ENCODE measurements at places on chromosomes 1 and 21.

DNA sequence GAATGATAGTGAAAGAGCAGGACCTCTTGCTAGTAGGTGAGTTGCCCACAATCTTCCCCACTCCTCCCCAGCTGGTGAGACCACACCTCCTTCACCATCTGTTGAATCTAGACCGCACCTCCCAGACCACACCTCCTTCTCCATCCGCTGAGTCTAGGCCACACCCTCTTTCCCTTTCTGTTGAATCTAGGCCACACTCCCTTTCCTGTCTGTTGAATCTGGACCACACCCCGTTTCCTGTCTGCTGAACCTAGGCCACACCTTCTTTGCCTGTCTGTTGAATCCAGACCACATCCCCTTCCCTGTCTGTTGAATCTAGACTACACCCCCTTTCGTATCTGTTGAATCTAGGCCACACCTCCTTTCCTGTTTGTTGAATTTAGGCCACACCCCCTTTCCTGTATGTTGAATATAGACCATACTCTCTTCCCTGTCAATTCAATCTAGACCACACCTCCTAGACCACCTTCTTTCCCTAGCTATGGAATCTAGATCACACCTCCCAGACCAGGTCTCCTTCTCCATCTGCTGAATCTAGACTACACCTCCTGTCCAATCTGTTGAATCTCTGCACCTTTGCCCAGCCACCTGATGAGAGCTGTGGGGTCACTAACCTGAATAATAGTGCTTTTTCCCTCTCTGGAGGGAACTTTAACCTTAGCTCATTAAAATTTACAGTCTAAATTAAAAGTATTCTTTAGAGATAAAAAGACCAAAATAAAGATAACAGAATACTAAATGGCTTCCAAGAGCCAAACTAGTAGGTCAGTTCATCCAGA lies 116.3 kb downstream of the DAB1 start:
- no peak for DNase-seq

- DNase-seq: no peak
Measured at GRCh38 chr1:202967684-202968281, 726 bp upstream of the CYB5R1 start.

DNA sequence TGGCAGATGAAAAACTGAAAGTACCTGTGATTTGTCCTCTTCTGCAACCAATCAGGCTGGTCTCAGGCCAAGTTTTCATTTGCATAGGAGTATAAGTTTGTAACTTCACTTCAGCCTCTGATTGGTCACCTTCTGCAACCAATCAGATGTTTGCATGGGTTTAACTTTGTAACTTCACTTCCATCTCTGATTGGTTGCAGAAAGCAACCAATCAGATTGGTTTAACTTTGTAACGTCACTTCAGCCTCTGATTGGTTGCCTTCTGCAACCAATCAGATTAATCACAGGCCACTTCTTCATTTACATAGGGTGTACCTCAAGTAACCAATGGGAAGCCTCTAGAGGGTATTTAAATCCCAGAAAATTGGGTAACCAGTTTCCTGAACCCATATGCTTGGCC lies 18.9 kb upstream of the TUT4 start:
- DNase-seq: peak; percentile 36

DNA sequence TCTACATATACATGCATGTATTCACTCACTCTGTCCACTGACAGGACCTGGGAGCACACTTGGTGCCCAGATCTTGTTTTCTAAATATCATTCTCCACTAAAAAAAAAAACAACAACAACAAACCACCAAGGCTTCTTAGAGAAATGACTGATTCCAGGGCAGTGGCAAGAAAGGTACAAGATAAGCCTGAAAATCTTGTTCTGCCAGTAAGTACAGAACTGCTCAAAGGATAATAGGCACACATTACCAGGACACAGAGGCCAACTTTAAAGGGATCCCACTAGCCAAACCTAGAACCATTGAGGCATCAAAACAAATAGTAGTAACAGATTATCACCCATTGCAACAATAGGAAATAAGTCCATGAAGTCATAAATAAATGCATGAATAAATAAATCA lies 10.7 kb downstream of the HSD11B1 start:
- no peak for DNase-seq

- DNase-seq: no peak
Measured at GRCh38 chr1:21126324-21126723, 50.4 kb downstream of the EIF4G3 start.
